Hematopoietic multipotent progenitor cell (in vitro differentiated cells): ENCODE measurements at places on chromosomes 6 and 20. TPM values are rescaled to one million over a fixed set of nuclear protein-coding genes. Genes with fewer than 3 reads are reported as not detected.

Gene HDGFL1
- not detected for total RNA-seq

DNA sequence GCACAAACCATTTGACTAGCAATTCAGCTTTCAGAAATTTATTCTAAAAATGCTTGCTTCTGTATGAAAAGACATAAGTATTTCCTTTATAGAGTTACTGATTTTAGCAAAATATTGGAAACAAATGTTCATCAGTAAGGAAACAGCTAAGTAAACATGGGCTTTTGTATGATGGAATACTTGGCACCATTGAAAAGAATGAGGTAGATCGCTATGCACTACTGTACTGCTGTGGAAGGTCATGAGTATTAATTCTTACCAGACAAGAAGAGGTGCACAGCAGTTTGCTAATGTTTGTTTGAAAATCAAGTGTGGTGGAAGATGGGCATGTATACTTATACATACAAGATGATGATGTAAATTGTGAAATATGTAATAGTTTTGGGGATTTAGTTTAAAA, 73.0 kb downstream of the FARS2 start:
- no peak for DNase-seq

GRCh38 chr6:164095056-164095455, 680.5 kb downstream of the QKI start:
- DNase-seq, result no peak

DNA sequence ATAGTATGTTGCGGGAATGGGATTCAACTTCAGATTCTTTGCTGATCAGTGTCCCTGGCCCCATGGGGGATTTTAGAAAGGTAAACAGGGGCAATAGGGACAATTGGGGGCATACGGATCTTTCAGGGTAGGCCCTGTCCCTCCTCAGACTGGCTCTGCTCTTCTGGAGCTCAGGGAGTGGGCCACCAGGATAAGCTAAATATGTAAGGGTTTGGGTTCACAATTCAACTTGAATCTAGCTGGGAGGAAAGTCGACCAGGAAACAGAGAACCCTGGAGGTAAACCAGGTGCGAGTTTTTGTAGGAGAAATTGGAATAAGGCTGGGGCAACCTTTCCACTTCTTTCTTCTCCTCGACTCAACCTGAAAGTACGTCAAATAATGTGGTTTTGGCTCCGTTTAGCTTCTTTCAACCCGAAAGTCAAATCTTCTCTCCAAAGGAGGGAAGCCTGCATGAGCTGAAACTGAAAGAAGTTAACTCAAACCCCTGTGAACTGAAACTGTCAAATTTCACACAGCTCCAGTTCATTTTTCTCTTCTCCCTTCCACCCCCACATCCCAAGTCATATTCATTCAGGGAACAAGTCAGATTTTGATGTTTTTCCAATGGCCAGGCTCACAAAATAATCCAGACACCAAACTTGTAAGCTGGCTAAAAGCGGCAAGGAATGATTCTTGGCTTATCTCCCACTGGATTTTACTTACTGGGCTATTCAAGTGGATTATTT, 278.2 kb downstream of the CLIC5 start:
- DNase-seq, result no peak

Gene SLC22A3
- total RNA-seq, result under 0.01 TPM

DNA sequence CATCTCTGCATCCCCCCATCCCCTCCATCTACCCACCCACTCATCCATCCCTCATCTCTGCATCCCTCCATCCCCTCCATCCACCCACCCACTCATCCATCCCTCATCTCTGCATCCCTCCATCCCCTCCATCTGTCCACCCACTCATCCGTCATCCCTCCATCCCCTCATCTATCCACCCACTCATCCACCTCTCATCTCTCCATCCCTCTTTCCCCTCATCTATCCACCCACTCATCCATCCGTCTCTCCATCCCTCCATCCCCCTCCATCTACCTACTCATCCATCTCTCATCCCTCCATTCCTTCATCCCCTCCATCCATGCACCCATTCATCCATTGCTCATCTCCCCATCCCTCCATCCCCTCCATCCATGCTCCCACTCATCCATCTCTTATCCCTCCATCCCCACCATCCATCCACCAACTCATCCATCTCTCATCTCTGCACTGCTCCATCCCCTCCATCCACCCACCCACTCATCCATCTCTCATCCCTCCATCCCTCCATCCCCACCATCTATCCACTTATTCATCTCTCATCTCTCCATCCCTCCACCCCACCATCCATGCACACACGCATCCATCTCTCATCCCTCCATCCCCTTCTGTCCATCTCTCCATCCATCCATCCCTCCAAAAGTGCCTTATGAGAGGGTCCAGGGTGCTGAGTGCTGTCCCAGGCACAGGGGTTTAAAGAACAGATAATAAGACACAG, 51.4 kb downstream of the WDR27 start:
- no peak for DNase-seq

- DNase-seq, result no peak
Observed at GRCh38 chr6:15227827-15228318, 18.0 kb upstream of the JARID2 start.

DNA sequence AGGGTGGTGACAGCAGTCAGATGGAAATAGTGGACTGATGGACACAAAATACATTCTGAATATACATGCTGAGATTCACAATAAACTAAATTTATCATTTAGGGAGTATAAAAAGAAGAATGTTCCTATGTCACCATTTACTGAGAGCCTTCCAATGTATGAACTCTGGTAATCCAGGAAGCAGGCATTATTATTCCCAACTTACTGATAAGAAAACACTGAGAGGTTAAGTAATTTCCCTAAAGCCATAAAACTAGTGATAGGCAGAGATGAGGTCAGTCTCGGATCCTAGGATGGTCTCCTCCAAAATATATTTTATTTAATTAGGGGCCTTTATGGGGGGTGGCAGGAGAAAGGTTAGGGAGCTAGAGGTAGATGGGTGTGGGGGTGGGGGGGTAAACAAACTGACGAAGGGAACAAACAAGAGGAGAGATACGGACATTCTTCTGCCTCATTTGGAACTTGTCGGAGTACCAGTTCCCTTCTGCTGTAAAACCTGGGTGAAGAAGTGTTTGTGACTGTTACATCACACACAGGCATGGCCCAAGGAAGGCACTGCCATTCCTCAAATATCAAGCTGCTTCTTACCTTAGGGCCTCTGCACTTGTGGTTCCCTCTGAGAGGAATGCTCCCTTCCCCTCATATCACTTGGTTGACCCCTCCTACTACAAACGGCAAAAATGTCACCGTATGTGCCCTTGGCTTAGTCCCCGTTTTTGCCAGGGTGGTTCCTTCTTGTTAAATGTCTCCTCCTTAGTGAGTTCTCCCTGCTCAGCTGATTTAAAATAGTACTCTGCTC, 6.7 kb downstream of the SAYSD1 start:
- no peak for DNase-seq

GRCh38 chr20:15900443-15900842, 672.8 kb downstream of the KIF16B start:
- no peak for DNase-seq

GRCh38 chr6:46969206-46969605, 47.5 kb upstream of the ADGRF5 start:
- DNase-seq, result no peak

DNA sequence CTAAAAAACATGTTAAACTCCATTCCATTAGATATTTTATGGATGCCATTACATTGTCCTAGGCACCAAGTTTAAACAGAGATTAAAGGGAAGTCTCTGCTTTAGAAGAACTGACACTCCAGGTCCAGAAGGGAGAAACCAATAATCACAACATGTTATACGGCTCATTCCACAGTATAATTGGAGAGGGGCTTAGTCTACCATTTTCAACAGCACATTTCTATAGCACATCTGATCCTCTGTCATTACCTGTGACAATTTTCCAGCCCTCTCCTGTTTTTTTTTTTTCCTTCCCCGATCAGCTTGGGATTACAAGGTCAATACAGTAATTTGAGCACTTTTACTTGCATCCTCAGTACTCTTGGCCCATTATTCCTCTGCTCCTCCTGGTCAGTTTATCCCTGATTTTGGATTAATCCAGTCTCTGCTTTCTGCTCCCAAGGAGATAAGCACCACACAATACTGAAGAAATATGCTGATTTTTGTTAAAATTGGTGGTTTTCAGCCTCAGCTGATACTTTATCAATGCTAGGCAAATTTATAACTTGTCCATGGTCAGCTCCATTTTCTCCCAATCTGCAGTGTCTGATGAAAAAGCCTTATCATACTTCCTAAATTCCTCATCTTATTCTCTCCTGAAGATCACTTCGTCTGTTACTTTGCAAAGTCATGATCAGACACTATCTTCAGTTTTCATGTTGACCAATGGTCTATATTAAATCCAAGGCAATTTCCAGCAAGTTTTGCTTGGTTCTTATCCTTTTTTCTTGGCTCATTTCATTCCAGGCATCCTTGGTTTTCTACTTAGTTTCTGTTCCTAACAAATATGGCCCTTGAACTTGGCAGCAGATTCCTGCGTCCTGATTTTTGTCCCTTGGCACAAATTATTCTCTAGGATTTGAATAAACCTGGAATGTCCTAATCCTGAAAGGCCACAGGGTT, 30.8 kb upstream of the SYNCRIP start:
- DNase-seq, result no peak

Gene MCCD1
- total RNA-seq, result not detected
